ENCODE measurements at places on chromosomes 3 and 15.

GRCh38 chr3:41224120-41224806, 25.0 kb downstream of the CTNNB1 start:
- no peak for DNase-seq

GRCh38 chr3:54931182-54931581, 3.3 kb upstream of the LRTM1 start:
- no peak for DNase-seq

GRCh38 chr3:133994166-133994890, 35.4 kb downstream of the SLCO2A1 start:
- DNase-seq = peak; percentile 57

DNA sequence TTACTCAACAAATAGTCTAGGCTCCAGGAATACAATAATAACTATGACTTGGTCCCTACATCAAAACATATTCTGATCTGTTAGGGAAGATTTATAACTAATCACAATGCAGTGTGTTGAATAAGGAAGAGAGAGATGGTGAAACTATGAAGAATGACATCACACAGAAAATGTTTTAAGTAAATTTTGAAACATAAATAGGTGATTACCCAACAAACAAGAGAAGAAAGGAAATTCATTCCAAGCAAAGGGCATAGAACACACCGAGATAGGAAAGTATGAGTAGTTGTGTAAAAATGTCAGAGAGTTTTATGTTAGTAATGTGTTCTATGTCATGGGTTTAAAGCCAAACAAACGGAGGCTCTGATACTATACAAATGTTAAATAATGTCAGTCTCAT, 13.4 kb downstream of the SEC62 start:
- DNase-seq = no peak

DNA sequence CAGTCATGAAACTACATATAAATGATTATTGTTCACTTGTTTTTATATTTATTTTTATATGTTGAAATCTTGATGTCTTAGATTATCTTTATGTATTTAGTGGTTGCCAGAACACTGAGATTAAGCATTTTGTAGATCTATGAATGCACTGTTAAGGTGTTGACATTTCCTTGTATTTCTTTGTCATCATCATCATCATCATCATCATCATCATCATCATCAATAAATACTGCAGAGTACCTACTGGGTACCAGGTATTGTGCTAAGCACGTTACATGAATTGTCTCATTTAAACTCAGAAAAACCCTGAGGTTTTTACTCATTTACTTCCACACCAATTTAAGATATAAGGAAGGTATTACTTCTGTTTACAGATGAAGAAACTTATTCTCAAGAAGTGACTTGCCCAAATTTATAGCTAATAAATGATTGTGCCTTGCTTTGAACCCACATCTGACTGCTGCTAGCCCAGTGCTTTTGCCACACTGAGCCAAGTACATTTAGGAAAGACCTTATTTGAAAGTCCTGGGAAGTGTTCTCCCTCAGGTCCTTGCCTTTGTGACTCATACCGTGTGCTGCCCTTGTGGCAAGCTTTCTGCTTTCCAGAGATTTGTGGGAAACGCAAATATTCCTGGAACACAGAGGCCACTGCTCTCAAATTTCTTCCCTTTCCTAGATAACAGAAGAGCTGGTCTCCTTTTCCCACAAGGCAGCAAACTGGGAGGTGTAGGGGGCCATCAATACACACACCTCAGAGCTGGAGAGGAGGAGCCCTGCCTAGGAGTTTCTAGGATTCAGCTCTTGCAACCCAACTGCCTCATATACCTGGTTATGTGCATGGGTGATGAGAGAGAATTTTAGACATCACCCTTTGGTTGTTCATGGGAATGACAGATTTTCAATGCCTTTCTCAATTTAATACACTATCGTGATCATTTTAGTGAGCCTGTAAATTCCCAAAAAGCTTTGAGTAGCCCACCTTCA, 115.4 kb upstream of the C15orf61 start:
- no peak for DNase-seq

Data from lower leg skin (tissue), 4 donors.